ENCODE measurements at places on chromosomes 5 and 9.

DNA sequence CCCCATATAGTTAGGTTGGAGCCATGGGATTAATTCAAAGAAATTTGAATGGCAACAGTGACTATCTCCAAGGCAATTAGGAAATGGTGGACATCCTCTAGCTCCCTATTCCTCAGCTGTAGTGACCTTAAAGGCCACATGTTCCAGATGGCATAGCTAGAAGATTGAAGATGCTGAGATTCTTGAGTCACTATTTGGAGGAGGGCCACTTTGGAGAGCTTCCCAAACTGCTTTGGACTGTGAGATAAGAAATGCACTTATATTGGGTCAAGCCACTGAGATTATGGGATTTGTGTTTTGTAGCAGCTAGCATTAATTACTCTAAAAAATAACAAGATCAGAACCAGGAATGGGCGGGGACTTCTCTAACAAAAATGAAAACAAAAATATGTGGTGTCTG is 636.2 kb upstream of the CCNG1 start:
- peak; percentile 28 for DNase-seq

DNA sequence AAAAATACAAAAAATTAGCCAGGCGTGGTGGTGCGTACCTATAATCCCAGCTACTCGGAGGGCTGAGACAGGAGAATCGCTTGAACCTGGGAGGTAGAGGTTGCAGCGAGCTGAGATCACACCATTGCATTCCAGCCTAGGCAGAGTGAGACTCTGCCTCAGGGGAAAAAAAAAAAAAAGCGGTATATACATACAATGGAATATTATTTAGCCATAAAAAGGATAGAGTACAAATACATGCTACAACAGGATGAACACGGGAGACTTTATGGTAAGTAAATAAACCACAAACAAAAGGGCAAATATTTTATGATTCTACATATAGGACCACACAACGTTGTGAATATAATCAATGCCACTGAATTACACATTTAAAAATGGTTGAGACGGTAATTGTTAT is 5.2 kb downstream of the UBTD2 start:
- no peak for DNase-seq

DNA sequence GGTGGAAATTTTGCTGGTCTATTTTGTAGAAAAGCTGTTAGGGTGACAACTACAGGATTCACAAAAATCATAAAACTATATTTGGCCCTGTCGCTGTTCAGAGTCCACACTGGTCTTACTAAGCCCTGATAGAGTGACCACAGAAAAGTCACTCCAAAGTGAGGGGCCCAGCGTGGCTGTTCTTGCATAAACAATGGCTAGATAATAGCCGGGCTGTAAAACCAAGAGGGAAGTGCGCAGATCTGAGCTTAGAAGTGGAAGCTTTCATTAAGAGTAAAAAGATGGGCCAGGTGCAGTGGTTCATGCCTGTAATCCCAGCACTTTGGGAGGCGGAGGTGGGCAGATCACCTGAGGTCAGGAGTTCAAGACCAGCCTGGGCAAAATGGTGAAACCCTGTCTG is 15.5 kb upstream of the CTSL start:
- no peak for DNase-seq

DNA sequence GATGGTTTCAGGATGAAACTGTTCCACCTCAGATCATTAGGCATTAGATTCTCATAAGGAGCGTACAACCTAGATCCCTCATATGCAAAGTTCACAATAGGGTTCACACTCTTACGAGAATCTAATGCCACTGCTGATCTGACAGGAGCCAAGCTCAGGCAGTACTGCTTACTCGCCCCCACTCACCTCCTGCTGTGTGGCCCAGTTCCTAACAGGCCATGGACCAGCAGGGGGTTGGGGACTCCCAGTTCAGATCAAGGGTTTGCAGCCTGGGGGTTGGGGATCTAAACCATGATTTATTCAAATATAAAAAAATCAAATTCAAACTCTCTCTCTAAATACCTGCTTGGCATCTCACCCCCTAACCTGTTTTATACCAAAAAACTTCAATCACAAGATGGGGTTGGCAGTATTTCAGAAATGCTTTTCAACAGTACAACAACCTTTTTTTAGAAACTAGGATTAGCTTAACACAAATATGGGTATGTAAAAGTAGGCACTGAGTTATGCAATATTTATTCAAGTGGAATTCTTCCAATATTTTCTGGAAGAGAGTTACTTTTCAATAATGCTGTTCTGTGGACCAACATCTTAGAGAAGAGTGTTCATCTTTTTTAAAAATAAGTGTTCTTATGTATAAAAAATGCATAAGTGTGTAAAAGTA is 30.1 kb upstream of the SLC12A2 start:
- no peak for DNase-seq

DNA sequence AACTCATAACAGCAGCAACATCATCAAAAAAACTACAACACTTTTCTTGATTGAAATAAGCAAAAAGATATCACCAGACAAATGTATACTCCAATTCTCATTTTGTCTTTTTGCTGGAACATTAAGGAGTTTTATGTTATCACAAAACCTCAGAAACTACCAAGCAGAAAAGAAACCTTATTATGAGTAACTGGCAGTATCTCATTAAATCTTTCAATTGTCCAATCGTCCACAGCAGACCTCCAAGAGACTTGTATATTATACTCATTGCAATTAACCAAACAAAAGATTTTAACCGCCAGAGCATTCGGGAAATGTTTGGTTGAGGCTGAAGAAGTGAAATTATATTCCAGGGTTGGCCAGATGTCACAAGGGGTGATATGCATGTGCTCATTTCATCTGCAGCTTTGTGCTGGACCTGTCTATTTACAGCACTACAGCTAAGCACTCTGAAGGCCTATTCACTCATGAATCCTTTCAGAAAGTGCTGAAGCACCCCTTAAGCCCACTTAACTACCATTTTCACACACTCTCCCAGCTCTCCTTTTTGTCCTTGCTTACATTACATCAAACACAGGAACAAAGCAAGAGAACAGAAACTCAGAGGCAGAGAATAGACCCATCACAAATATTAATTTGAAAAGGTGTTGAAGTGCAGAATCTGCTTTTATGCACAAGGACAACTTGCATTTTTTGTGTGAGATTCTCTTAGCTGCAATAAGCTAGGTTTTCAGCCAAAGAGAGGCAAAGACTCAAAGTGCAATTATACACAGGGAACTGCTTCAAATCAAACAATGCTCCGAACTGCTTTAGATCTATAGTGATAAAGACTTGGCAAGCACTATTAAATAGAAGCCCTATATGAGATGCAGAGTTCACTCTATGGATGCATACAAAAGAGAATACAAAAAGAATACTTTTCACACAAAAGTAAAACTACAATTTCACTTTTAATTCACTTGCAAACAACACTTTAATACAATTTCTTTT is 150.4 kb upstream of the POU5F2 start:
- peak; percentile 91 for DNase-seq

DNA sequence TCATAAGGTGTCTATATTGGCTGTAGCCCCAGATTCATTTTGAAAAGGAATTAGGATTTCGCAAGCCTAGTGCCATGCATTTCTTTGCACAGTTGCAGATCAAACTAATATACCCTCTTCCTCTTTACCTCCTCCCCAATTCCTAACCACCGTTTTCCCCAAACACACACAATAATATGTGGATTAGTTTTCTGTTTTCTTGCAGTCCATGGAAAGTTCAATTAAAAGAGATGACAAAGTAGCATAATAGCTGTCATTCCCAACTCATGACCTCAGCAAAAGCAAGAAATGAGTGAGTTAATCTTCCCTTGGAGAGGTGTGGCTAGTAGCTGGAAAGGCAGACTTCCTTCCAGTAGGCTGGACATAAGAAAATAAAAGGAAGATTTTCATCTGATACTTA is 349.1 kb downstream of the TMEM232 start:
- no peak for DNase-seq

DNA sequence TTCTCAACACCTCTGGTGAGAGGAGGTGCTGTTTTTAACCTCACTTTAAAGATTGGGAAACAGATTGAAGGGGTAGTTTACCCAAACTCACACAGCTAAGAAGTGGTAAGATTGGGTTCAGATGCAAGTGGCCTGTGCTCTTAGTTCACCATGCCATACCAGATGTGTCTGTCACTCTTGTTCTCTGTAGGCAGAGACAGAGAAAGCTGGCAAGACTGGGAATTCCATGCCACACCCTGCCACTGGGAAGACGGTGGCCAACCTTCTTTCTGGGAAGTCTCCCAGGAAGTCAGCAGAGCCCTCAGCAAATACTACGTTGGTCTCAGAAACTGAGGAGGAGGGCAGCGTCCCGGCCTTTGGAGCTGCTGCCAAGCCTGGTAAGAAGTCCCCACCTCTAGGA is 11.0 kb downstream of the TCOF1 start:
- no peak for DNase-seq

GRCh38 chr9:122191584-122191983 is 31.9 kb downstream of the MORN5 start:
- peak; percentile 23 for DNase-seq

- DNase-seq: no peak
Measured at GRCh38 chr9:133119103-133119845, 1.8 kb downstream of the RALGDS start.

DNA sequence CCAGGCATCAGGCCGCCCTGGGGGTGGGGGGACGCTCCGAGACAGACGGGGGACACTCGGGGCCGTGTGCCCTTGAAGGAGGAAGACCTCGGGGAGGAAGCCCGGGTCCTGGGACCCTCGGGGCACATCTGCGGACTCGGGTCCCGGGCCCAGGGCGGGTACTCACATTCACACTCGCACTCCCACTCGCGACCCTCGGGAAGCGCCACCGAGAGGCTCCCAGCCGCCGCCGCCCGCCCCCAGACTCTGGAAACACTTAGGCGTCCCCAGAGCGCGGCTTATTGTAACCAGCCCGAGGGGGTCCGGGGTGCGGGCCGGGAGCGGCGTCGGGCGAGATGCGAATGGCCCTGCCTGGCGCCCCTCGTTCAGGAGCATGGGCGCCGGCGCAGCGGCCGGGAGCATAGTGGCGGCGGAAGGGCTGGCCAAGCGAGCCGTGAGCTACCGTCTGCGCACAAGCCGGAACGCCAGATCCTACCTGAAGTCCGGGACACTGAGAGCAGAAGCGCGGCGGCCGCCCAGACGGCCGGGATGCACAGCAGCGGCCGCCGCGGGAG is 559 bp downstream of the ROR2 start:
- peak; percentile 69 for DNase-seq

DNA sequence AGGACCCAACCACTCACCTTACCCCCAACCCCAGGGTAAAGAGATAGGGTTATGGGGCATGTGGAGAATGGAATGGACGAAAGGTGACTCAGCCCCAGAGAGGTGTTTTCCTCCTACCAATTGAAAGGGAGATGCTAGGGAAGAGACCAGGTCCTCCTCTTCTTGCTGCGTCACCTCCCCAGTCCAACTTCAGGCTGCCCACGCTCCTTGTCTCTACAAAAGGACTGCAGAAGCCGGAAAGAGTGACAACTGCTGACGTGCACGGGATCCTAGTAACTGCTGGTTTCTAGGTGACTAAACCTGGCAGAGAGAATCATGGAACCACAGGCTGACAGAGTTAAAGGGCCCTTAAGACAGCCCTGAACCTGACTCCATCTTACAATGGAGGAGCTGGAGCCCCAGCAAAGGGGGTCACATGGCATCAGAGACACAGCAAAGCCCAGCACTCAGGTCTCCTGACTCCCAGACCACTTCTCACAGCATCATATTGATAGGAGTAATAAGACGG is 2.2 kb downstream of the GPX3 start:
- DNase-seq: no peak

DNA sequence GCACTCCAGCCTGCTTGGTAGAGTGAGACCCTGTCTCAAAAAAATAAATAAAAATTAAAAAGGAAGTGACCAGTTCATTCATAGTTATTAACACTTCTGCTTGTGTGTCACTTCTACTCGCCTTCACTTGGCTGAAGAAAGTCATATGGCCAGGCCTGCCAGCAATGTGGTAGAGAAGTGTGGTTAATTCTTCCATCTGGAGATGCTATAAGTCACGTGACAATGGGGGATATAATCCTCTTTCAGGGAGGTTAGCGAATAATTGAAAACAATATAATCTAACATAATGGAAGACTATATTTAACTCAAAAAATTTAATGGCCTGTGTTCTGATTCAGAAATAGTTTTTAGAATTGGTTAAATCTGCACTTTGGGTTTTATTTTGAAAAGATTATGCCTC is 305.6 kb downstream of the DOCK8 start:
- DNase-seq: no peak

DNA sequence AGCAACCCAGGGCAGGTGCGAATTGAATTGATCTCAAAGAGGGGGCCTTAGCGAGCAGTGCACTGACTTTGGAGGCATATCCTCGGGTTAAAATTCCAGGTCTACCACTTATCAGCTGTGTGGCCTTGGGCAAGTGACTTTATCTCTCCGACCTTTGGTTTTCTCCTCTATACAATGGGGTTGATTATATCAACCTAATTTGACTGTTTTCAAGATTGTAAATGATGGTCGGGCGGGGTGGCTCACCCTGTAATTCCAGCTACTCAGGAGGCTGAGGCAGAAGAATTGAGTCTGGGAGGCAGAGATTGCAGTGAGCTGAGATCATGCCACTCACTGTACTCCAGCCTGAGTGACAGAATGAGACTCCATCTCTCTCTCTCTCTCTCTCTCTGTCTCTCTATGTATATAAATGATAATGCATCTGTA is 18.7 kb downstream of the SPRY4 start:
- DNase-seq: no peak

DNA sequence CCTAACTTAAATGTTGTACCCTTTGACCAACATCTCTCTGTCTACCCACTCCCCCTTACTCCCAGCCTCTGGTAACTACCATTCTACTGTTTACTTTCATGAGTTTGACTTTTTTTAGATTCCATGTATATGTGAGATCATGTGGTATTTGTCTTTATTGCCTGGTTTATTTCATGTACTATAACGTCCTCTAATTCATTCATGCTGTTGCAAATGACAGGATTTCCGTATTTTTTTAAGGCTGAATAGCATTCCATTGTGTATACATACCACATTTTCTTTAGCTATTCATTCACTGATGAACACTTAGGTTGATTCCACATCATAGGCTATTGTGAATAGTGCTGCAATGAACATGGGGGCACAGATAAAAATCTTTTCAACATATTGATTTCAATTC is 11.8 kb upstream of the NDUFB6 start:
- no peak for DNase-seq

DNA sequence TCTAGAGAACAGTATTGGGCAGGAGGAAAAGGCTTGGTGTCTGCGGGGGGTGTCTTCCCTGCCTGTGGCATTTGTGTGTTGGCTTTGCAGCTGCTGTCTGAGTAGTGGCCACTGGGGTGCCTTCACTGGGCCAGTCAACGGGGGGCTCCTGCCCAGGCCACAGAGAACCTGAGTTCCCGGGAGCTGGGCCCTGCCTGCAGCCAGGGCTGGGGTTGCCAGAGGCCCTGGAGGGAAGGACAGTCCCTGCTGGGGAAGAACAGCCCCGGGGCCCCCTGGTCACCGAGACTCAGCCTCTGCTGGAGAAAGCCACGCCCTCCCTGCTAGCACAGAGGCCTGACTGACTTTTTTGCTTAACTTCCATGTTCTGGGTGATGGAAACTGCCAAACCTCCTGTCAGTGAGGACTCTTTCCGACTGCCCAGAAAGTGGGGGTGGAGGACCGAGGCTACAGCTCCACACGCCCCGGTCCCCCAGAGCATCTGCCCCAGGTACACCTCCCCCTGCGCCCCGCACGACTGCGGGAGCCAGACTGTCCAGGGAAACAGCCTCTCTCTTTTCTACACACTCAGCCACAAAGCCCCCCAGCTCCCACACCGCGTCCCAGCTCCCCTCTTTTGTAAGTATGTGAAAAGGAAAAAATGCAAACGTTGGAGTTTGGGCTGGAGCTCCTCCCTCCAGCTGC is 133.4 kb downstream of the DAB2IP start:
- DNase-seq: no peak

Measured in NCI-H1417 (cell line).